Stimulated activated CD8-positive, alpha-beta memory T cell treated with anti-CD3 and anti-CD28 coated beads, Interleukin-4, amount 100 ng/mL, for 24 hours (primary cell): ENCODE measurements at places on chromosomes 3 and 15.

DNA sequence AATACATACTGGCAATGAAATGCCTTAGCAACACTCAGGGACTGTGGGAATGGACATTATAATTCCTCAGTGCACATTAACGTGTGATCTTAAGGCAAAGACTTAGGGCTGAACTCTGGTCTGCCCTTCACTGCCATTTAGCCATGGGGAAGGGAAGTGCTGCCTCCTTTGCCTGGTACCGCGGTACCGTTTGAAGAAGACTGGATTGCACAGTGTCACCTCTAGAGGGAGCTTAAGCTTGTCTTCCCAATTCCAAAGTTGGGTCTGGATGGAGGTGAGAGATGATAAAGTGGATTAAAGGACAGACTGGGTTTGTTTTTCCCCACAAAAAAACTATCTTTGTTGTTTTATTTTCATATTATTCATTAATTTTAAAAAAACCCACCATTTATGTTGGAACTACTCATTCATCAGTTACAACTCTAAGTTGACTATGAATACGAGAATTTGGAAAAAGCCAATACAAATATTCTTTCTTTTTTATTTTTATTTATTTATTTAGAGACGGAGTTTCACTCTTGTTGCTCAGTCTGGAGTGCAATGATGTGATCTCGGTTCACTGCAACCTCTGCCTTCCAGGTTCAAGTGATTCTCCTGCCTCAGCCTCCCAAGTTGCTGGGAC, 60.0 kb upstream of the SYN2 start:
- DNase-seq, result no peak

DNA sequence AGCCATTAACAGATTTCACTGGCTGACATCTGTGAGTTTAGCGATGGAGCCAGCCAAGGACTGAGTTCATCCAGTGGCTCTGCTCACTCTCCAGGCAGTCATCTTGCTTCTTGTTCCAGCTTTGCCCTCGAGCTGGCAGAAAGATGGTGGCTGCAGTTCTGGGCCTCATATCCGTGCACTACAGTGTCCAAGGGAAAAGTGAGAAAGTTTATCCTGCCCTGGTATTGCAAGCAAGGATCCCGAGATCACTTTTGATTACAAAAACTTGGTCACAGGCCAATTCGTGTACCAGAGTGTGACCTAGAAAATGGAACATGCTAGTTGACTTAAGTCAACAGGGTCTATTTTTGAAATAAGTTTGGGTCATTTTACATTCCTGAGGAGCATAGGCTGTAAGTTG, 288.0 kb upstream of the CHRM5 start:
- DNase-seq, result no peak

GRCh38 chr3:29144361-29144760, 136.5 kb upstream of the RBMS3 start:
- no peak for DNase-seq

GRCh38 chr15:47561102-47561501, 156.2 kb upstream of the SEMA6D start:
- no peak for DNase-seq

DNA sequence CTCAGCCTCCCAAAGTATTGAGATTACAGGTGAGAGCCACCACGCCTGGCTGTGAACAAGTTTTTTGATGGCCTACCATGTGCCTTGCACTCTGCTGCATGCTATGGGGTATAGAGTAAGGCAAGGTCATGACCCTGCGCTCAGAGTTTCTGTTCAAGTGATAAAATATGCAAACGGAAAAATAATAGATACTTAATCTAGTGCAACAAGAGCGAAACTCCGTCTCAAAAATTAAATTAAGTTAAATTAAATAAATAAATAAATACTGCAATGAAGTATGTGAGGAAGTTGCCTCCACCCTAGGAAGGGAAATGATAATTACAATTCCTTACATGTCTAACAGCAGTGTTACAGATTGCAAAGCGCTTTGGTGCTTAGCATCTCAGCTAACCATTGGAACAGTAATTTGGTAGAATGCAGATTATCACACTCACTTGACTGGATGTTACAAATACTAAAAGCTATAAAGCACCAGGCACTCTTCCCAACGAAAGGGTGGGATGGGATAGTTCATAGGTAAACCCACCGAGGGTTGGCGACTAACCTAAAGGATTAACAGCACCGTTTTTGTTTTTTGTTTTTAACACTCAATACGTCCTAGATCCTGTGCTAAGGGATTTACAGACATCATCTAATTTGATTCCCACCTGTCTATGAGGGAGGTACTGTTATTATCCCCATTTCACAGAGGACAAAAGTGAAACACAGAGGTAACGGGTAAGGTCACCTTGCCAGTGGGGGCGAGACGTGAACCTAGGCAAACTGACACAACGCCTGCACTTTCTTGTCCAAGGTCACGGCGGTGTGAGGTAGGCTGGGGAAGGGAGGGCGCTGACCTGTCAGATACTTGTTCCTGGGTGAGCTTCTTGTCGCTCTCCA, 793 bp upstream of the FANCD2 start:
- no peak for DNase-seq

- no peak for DNase-seq
Observed at GRCh38 chr3:52069855-52070254, 13.5 kb upstream of the DUSP7 start.

GRCh38 chr15:64245405-64245804, 82.6 kb upstream of the PPIB start:
- DNase-seq, result no peak

DNA sequence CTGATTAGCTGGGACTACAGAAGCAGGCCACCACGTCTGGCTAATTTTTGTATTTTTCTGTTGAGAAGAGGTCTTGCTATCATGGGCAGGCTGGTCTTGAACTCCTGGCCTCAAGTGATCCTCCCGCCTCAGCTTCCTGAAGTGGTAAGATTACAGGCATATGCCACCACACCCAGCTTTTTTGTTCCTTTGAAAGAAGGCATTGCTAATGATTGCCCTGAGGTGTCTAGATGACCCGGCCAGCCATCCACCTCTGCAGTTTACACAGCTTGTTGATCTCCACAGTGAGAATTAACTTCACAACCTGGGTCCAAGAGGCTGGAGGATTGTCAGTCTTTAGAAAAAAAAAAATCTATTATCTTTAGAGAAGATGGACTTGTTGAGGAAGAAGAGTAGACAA, 58.7 kb downstream of the SMAD3 start:
- no peak for DNase-seq

- no peak for DNase-seq
Observed at GRCh38 chr3:63333815-63334214, 55.7 kb downstream of the SYNPR start.

DNA sequence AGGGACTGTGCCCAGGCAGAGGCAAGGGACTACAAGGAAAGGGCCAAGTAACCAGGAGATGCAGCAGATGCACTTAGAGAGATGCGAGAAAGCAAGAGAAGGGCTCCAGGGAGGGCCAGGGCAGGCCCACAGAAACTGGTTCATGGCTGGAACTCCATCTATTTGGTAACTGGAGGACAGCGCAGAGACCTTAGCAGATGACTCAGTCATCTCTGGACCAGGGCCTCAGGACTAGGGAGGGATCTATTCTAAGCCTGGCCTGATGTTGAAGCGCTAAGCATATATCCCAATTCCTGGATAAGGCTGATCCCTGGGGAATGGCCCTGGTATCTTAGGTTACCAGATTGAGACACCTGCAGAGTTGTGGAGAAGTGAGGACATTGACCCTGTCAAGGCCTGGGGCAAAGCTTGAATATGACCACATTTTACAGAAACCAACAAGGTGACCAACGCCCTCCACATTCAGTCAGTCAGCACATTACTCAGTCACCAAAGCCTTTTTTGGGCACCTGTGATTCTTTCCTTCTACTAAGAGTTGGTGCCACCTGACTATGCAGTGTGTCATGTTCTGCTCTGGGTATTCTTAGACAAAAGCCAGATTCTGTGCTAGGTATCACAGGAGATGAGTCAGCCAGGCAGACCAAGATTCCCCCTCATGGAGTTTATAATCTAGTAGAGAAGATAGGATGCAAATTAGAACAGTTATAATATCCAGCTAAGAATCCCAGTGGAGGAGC, 68.4 kb upstream of the SLCO3A1 start:
- no peak for DNase-seq

- no peak for DNase-seq
Observed at GRCh38 chr3:19945969-19946831, 697 bp upstream of the RAB5A start.

- no peak for DNase-seq
Observed at GRCh38 chr3:49707113-49707480, 12.4 kb downstream of the AMIGO3 start.

- DNase-seq, result no peak
Observed at GRCh38 chr15:77348511-77348910, 71.4 kb downstream of the PEAK1 start.

DNA sequence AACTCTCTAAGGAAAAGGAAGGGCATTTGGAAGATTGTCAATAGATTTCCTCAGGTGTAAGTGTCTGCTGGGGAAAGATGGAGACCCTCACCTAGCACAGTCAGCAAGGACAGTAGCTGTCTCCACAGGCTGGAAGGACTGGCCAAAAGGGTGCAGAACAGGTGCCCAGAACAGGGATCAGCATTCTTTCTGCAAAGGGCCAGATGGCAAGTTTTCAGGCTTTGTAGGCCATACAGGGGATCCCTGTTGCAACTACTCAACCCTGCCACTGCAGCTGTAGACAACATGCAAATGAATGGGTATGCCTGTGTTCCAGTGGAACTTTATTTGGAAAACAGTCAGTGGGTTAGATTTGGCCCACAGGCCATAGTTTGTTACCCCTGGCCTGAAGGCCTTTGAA, 8.1 kb downstream of the AGBL1 start:
- DNase-seq, result no peak

DNA sequence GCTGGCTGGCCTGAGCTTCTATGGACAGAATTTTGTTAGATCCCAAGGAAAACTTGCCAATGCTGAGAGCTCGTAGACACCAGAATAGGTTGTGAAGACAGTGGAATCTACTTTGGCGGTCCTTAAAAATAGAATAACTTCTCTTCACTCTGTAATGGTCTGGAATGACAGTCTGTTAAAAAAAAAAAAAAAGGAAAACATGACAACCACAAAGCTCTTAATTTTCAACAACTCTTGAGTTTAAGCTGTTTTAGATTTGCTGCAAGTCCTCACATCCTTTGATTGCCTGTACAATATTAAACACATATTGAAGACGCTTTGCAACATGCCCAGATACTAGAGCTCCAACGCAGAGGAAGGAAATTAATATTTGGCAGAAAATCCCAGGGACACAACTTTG, 122.8 kb upstream of the GALNT15 start:
- DNase-seq, result no peak

DNA sequence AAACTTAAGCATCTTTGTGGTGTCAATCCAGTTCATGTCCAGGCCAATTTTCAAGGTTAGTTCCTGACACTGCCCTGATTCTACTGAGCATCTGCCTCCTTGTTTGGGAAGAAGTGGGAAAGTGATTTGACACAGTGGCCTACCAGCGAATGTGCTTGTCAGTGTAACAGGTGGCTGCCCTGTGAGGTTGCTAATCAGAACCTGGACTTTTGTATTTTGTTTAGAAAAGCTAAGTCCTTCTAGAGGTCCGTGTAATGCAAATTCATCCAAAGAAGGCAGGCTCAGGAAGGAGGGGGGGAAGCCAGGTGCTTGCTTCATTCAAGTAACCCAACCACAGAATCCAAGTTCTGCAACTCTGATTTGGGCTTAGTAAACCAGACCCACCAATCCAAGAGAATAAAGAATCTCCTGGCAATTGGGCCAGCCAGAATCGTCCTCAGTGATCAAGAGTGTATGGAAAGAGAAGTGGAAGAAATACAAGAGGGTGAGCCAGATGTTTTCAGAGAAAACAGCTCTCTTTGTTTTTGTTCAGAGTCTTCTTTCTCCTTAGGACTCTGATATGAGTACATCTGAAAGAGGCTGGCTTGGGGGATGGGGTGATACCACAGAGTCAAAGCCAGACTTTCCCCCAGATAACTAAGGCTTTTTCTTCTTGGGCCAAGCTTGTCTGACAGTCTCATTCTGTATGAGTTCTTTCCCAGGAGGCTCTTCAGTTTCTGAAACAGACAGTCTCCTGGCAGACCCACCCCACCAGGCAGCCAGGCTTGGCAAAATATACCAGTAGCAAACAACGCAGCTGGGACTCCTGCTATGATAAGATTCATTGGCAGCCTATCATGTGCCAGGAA, 508.9 kb upstream of the TBL1XR1 start:
- DNase-seq, result no peak

DNA sequence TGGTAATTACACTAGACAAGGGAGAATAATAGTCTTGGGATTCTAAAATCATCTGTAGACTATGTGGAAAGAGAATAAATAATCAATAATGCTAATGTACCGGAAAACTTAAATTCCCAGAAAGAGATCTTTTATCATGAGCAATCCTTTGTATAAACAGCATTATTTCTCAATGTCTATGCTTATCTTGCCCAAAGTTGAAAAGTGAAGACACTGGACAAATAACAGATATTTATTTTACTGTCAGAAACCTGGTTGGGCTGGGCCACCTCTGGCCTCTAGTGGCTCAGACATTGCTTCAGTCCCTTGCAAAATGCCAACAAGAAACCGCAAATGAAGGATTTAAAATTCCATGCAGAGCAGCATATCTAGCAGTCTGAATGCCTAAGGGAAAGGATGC, 409.9 kb downstream of the FHIT start:
- DNase-seq, result no peak

- DNase-seq, result no peak
Observed at GRCh38 chr15:48602358-48603122, 43.0 kb downstream of the FBN1 start.

DNA sequence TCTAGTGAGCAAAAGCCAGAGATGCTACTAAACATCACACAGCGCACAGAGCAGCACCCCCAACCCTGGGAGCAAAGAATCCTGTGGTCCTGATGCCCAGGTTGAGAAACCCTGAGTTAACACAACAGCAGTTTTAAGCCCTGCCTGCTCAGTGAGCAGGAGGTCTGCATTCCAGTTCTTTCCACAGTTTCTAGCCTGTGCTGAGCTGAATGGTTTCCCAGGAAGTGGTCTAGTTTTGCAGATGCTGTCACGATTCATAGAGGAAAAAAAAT, 171.1 kb upstream of the PROK2 start:
- no peak for DNase-seq

GRCh38 chr3:35745351-35745750, 106.0 kb downstream of the ARPP21 start:
- DNase-seq, result no peak

GRCh38 chr3:197495499-197495898, 60.3 kb downstream of the BDH1 start:
- DNase-seq, result no peak

DNA sequence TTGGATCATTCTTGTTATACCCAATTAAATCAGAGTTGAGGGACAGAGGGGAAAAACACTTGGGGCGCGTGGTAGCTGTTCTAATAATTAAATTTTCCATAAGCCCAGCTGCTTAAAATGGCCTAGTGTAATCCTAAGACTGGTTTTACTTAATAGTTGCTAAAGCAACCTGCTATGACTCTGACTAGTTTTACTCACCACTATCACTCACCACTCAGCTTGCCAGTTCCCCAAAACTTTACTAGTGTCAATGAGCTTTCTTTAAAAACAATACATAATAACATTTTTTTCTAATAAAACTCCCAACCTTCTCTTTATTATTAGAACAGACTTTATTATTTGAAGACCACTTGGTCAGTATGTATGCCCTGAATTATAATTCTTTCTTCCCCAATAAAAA, 49.6 kb downstream of the ECT2 start:
- DNase-seq, result no peak

GRCh38 chr3:28901018-28901417, 379.9 kb upstream of the RBMS3 start:
- DNase-seq, result no peak
